ENCODE measurements at places on chromosomes 11 and 22. TPM values are rescaled to one million over a fixed set of nuclear protein-coding genes. Genes with fewer than 3 reads are reported as not detected.

GRCh38 chr11:59180168-59180776 is 8.3 kb downstream of the DTX4 start:
- DNase-seq, result no peak

MS4A6E gene
- not detected for total RNA-seq

- no peak for DNase-seq
Measured at GRCh38 chr11:61826930-61827570, 1.1 kb upstream of the FADS2 start.

SPON1 gene
- total RNA-seq, result under 0.01 TPM

DBX1 gene
- not detected for total RNA-seq

DNA sequence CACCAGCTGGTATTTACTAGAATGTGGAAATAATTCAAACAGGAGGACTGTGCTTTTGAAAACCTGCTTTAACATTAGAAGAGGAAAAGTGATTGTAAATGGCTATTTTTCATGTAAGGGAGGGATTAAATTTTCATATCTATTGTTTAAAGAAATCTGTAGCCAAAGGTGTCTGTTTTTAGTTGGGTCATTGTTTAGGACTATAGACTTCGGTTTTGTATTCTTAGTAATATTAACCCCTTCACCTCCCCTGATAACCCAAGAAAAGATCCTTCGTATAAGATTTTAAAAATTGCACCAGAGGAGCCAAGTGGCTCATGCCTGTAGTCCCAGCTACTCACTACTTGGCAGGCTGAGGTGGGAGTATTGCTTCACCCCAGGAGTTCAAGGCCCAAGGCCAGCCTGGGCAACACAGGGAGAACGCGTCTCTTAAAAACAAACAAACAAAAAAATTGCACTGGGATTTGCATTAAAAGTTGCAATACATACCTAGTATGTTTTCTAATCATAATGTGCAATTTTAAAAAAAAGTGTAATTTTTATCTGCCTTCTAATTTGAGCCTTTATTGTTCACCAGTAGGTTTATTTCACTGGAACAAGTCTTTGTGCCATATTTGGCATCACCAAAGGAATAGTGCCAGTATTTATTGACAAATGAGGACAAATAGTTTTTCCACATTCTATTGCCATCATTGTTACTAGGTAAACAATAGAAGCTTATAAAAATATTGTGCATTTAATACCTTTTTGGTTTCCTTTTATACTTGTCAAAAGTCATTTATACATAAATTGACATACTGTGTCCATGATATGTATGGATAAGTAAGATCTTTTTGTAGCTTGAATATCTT is 34.3 kb downstream of the MTMR3 start:
- DNase-seq, result no peak

KIRREL3 gene
- total RNA-seq, result not detected

DNA sequence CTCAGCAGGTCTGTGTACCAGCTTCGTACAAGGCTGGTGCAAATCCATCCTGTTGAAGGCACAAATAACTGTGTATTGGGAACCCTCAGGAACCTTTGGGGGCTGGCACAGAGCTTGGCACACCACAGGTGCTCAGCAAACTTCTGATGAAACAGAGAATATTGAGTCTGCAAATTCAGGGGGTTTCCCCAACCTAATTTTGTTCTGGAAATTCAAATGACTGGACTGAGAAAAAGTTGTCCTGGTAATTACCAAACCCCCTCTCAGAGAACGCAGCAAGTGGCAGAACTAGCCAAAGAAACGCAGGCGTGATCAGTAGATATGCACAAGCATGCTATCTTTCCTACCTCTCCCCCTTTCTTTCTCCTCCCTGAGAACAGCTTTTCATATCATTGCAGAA is 47.6 kb downstream of the LIF start:
- DNase-seq, result no peak

- no peak for DNase-seq
Measured at GRCh38 chr22:44404341-44405020, 91.7 kb upstream of the SHISAL1 start.

NLRP10 gene
- total RNA-seq, result not detected

TBX10 gene
- not detected for total RNA-seq

Measured in dermis microvascular lymphatic vessel endothelial cell (primary cell).